ENCODE measurements at places on chromosomes 7 and 10.
A peak's percentile ranks its signal among the peaks of the same experiment; 100 is the strongest.

- DNase-seq: no peak
These were observed 13.4 kb downstream of the HNRNPF start for GRCh38 chr10:43395571-43396060.

GRCh38 chr10:48913674-48914073 is 26.0 kb downstream of the LRRC18 start:
- no peak for DNase-seq

- DNase-seq: no peak
These were observed 19.3 kb downstream of the UNCX start for GRCh38 chr7:1251796-1252539.

DNA sequence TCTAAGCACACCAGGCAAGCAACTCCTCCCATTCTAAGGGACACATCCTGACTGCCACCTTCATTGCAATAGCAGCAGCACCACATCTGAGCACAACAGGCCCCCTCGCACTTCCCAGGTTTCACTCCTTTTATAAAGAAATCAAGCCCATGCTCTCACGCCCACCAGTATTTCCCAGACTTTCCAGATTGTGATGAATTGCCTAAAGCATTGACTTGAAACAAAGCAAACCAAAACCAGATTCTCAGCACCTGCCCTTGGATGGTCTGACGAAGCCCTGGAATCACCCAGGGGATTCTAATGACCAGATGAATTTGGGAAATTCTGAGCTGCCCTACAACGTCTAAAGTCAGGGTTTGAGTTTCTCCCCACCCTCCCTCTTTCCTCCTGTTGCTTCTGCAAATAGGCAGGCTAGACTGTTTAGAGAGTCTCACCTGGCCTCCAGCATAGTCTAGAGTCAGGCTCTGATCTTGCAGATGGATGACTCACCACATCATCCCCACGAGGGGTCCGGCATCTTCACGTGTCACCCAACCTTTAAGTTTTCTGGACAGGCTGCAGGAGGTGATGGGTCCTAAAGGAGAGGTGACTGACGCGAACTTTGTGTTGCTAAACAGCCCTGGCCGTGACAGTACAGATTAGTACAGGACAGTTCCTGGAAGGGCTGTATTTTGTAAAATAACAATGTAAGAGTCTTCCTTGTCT is 198.0 kb downstream of the SKIDA1 start:
- no peak for DNase-seq

- DNase-seq: no peak
These were observed 56.6 kb downstream of the ELMO1 start for GRCh38 chr7:37391791-37392672.

GRCh38 chr7:112495810-112496462 is 15.1 kb downstream of the LSMEM1 start:
- DNase-seq: peak; percentile 57

DNA sequence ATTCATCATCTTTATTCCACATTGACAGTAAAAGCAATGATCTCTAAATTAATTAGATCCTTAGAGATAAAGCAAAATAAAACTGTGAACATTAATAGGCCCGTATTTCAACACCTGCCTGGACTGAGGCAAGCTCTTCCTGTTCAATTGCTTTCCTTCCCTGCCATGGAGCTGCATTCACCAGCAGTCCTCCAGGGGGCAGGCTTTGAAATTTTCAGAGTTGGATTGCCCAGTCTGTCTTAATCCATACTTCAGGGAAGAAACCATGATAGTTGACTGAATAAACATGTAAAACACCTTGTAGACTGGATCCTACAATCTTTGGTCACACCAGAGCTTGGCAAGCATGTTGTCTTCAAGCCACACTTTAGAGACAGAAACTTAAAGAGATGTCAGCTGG is 936.6 kb downstream of the NRG3 start:
- DNase-seq: peak; percentile 30

- no peak for DNase-seq
These were observed 31.4 kb downstream of the PALS2 start for GRCh38 chr7:24604630-24605029.

DNA sequence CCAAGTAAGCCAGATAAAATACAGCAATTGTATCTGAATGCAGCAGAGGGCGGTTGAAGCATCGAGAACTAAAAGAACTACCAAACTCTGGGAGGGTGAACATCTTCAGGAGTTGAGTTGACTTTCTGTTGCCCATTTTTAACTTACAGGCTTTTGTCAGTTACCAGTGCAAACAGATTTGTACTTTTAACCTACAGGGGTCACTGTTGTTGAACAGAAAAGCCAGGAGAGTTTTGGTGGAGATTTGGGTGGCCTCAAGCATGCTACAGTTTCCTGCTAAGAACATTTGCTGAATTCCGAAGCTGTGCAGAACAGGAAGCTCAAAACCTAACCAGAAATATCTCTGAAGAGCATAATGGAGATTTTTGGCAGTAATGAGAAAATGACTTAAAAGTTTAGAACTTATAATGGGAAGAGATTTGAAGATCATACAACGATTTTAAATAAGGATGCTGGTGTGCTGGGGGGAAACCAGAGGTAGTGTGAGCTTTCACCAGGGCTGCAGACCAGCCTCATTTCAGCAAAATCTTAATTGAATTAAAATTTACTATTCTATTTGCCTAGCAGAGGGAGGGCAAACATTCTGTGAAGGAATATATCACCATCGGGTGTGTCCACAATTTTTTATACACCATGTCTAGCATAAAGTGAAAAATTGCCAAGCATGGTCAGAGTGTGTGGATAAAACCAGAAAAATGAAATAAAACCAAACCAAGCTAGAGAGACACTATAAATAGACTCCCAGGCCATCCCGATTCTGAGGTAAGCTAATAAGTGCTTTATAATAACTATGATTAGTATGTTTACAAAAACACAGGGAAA is 208.6 kb upstream of the CCDC6 start:
- peak; percentile 65 for DNase-seq

GRCh38 chr10:30534465-30535144 is 94.9 kb downstream of the LYZL2 start:
- peak; percentile 70 for DNase-seq

GRCh38 chr10:70324951-70325781 is 41.4 kb upstream of the NPFFR1 start:
- DNase-seq: no peak

DNA sequence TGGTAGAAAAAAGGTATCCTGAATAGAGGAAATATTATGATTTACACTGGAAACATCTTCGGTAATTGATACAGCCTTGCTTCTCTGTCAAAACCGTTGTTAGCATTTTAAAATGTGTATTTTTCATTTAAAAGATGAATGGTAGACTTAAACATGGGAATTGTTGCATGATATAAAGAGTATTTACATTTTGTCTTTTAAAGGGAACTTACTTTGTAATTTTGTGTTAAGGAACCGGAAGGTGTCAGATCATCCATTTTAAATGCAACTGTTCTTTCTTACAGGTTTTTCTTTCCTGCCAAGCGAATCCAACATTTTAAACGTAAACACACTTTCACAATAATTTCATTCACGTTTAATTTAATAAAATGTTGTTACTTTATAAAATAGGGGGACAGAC is 1.8 kb upstream of the IGF2BP3 start:
- no peak for DNase-seq

- no peak for DNase-seq
These were observed 94.1 kb downstream of the SH3PXD2A start for GRCh38 chr10:103761075-103761920.

Data from amniotic epithelial cell (primary cell).